ENCODE measurements at places on chromosomes 2 and 18.

- no peak for DNase-seq
Observed at GRCh38 chr2:98697651-98698337, 33.1 kb downstream of the MGAT4A start.

GRCh38 chr18:55546851-55547704, 40.9 kb downstream of the TCF4 start:
- no peak for DNase-seq

DNA sequence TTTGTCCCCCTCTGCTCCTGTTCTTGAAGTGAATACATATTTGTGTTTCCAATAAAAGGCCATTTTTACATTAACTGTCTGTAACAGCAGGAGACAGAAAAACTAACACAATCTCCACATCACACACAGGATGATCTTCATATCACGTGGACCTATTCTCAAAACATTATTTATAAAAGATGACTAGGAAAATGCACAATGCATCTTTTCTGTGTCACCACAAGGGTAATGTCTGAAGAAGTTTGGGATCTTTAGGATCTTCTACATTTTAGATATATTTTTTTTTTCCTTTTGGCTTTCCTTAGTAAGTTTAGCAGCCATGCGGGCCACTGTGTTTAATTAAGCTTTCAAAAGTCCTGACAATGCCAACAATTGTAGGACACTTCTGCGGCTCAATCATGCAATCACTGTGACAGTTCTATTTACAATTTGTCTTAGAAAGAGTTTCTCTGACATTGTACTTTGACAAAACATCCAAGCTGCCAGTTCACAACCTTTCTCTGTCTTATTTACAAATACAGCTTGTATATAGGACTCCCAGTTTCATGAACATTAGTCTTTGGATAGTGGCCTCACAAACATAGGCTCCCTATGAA, 12.3 kb downstream of the BCL11A start:
- no peak for DNase-seq

- no peak for DNase-seq
Observed at GRCh38 chr2:121977326-121977725, 221.9 kb downstream of the TSN start.

GRCh38 chr18:46040747-46041104, 31.3 kb downstream of the PSTPIP2 start:
- DNase-seq, result no peak

DNA sequence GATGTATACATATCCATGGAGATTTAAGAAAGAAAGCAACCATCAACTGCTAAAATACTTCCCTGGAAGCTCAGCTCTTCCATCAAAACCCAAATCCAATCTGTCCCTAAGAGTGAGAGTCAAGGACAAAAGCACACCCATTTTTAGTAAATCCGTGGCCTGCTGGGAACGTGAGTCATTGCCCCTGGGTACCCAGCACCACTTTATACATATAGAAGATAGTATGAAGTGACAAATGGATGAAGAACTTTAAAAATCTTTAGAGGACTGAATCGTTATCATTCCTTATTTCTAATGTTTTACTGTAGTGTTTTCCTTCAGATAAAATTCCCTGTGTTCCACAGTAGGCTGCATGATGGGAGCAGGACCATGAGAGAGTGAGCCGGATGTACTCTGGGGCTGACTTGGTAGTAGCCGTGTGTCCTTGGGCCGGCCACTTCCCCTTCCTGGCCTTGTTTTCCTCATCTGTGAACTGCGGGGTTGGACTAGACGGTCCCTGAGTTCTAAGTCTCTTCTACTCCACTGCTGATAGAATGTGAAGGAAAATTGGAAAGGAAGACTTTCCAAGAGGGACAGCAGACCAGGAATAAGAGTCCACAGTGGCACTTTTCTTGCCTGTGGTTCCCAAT, 28.5 kb upstream of the CEP68 start:
- DNase-seq, result no peak

GRCh38 chr2:198053148-198053547, 248.8 kb downstream of the PLCL1 start:
- DNase-seq, result no peak

DNA sequence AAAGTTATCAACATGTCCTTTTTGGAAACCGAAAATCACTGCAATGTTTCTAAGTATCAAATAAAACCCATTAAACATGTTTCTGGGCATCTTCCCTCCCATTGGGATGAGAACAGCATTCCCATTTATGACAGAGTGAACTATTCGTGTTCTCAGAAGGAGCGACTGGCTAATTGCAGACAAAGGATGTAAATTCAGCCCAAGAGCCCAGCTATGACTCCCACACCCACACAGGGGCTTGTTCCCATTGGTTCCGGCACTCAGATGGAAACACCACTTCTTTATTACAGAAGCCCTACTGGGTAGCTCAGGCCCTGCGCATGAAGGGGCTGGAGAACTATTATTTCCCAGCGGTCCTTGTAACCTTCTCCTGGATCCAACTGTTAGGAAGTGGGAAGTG, 16.6 kb upstream of the NPAS2 start:
- DNase-seq, result no peak

DNA sequence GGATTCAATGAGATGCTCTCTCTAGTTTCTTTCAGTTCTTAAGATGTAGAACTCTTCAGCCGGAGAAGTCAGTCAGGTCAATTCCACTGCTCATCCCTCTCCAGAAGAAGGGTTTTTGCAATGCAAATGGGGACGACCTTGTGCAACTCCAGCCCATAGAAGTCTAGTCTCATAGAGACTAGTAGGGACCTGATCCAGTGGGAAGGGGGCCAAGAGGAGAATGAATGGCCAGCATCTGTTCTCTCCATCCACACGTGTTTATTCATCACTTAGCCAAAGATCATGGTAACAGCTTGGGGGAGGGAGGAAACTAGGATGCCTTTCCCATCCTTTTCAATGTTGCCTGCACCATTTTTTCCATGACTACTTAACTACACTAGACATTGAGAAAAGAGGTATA, 120.2 kb downstream of the LAMA3 start:
- DNase-seq, result no peak

GRCh38 chr2:171146633-171147032, 14.1 kb downstream of the TLK1 start:
- DNase-seq, result no peak

DNA sequence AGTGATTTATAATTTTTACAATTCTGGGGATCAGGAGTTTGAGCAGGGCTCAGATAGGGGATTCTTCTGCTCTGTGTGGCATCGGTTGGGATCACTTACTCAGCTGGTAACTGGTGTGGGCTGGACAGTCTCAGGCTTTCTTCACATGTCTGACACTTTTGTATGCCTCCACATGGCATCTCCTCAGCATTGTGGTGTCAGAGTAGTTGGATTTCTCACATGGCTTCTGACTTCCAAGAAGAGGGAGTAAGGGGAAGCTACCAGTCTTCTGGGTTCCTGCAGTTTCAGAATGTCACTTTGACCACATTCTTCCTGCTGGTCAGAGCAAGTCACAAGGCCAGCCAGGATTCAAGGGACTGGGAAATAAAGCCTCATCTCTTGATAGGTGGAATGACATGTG, 55.6 kb downstream of the NCOA1 start:
- no peak for DNase-seq

- DNase-seq, result no peak
Observed at GRCh38 chr2:190550137-190550536, 15.6 kb upstream of the NEMP2 start.

DNA sequence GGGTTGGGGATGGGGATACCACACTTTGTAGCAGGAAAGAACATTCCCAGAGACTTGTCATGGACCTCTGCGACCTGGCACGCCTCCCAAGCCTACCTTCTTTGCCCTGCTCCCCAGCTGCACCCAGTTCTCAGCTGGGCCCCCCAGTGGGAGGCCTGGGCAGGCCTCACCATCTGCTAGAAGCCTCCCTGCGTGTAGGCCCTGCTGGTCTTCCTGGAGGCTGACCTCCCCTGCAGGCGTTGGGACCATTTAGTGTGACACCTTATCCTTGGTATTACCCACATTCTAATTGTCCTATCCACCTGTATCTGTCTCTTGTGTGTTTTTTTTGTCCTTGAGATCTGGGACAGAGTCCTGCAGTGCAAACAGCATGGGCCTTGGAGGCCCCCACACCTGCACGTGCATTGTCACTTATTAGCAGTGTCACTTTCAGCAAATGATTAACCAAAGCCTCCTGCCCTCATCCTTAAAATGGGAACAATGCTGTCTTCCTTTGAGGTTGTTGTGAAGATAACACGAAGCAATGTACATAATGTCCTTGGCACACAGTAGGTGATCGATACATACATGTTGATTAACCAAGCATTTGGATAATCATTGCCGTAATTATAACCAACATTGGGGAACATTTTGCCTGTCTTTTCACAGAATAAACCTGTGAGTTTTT, 77.2 kb downstream of the LIPG start:
- no peak for DNase-seq

DNA sequence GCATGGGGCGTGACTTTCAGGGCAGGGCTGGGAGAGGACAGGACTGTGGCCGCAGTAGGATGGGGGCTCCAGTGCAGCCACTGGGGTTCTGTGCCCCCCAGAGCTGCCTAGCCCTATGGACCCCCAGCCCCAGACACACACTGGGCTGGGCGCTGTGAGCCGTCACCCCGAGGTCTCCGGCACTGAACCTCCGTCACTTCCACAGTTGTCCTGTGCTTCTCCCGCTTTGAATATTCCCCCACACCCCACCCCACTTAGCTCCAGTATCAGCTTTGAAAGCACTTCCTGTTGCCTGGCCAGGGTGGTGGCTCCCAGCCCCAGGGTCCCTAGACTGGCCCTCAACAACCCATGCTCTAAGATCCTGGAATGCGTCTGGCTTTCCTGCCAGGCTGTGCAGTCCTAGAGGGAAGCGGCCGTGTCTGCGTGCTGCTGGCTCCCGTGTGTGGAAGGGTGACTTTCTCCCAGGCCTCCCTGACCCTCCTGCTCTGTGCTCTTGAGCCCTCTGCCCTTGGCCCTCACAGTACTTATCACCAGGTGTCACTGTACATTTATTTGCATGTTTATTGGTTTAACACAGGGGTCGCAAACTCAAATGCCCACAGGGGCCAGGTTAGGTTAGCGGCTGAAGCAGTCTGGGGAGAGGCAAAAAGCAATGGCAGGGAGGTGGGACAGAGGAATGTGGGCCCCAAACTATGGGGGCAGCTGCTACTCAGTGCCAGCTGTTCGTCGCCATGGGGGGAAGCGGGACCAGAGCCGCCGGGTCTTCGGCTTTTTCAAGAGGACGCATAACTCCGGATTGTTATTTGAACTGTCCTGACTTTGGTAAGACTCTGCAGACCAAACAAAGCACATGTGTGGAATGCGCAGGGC, 9.9 kb downstream of the OBSL1 start:
- DNase-seq, result no peak

GRCh38 chr2:23594460-23594825, 209.5 kb downstream of the KLHL29 start:
- DNase-seq, result no peak

- DNase-seq, result no peak
Observed at GRCh38 chr2:100924520-100925451, 77.3 kb upstream of the RPL31 start.

DNA sequence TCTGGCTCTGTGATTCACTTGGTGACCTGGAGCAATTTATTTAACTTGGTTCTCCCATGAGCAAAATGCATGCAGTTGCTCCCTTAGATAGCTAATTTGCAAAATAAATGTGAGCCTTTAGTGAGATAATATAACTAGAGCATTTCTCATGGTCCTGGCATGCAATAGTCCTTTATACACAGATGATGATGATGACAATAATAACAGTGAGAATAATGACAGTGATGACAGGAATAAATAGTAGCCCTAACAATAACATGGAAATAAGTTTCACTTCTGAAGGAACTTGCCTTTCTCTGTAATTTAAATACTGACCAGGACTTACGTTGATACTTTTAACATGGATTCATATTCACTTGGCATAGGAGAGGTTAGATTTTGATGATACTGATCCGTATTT, 49.2 kb downstream of the LPIN1 start:
- no peak for DNase-seq

DNA sequence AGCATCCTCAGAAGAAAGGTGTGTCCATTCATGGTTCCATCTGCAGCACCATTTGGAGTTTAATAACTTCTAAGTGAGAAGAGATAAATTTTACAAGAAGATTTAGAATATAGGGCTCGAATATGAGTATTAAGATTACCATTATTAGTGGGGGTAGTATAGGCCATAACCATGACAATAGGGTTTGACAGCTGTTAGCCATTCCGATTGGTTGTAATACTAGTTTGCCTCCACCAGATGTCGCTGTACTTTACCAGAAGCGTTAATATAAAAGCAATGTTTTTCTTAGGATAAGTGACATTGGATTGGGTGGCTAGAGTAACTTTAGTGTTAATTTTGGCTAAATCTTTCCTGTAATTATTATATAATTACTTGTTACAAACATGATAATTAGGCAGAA, 107.5 kb upstream of the SRD5A2 start:
- no peak for DNase-seq

DNA sequence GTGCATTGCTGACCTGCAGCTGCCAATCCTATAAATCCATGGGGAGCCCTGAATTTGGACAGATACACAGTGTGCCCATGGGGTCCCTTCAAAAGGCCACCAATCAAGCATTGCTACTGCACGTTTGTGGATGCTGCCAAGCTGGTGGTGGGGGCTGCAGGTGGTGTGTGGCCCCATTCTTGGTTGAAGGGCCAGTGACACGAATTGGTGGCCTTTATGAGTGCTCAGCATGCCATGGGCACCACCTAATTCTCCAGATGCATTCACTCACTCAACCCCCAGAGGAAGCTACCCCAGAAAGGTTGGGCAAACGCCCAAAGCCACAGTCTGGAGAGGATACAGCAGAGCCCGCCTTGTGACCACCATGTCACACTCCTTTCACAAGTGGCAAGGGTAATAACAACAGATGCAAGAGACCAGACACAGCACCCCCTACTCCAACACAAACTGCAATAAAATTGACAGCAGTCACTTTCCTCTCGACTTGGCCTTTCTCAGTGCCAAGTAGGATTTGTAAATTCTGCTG, 27.1 kb downstream of the MC2R start:
- DNase-seq, result no peak

DNA sequence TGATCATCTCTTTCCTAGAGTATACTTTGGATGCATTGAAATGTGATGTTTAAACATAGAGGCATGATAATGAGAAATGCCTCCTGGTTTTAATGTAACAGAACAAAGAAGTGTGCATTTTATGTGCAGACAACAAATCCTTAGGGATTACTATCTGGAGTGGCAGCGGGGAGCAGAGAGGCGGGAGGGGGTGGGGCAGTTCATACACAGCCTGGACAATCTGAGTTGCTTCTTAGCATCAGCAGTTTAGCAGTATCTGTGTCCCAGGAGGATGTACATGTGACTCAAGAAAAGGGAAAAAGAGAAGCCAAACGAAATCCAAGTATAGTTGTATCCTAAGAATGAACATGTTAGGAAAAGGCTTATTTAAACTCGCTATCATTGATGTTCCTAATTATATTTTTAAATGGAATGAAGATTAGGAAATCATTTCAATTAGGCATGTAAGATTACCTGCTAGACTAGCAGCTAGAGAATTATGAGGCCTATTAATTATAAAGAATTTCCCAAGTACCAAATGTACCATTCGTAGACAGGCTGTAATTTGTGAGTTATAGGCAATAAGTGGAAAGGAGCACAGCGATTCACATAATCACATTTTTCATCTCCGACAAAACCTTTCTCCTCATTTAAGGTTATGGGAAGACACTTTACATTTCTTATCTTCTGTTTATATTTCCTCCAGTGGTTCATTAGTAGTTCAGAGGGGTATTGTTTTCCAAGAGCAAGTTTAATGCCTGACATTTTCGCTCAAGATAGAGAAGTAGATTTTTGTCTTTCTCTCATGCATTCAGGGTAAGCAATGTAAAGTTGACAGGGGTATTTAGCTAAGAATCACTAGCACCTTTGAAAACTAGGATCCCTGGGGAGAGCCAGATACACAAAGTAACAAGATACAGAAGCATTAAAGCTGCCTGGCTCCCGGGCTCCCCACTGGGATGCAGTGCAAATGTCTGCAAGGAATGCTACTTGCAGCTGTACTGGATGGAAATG, 141.3 kb upstream of the NOSTRIN start:
- DNase-seq, result no peak

Data from NCI-H774 (cell line).